ENCODE measurements at places on chromosomes 12 and 14. TPM values are rescaled to one million over a fixed set of nuclear protein-coding genes. Genes with fewer than 3 reads are reported as not detected.

The JDP2 gene
- 63.8 TPM for total RNA-seq

- DNase-seq = no peak
These were observed 286 bp downstream of the PPP4R3A start for GRCh38 chr14:91509878-91510170.

GRCh38 chr12:65707051-65707450 is 117.2 kb upstream of the HMGA2 start:
- no peak for DNase-seq

GRCh38 chr12:56118688-56119357 is 757 bp downstream of the ZC3H10 start:
- no peak for DNase-seq

- DNase-seq = no peak
These were observed 679.2 kb downstream of the RPL10L start for GRCh38 chr14:45972416-45972815.
